Activated CD8-positive, alpha-beta memory T cell treated with anti-CD3 and anti-CD28 coated beads for 1 hour (primary cell): ENCODE measurements at places on chromosomes 1 and 21.

DNA sequence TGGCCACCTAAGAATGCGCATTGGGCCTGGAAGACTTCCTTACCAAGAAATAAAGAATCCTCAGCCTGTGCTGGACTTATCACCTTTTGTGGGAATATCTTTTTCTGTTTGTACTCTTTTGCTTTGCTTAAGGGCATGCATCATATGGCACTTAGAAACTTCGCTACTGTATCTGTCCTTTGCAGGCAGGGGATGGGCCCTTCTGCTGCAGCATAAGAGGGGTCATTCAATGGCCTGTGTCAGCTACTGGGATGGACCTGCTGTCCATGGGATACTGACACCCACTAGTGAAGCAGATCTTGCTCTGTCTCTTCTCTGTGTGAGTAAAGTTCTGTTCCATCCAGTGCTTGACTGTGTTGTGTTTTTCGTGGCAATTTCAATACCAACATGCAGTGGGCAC is 239.0 kb upstream of the JUN start:
- DNase-seq = no peak

DNA sequence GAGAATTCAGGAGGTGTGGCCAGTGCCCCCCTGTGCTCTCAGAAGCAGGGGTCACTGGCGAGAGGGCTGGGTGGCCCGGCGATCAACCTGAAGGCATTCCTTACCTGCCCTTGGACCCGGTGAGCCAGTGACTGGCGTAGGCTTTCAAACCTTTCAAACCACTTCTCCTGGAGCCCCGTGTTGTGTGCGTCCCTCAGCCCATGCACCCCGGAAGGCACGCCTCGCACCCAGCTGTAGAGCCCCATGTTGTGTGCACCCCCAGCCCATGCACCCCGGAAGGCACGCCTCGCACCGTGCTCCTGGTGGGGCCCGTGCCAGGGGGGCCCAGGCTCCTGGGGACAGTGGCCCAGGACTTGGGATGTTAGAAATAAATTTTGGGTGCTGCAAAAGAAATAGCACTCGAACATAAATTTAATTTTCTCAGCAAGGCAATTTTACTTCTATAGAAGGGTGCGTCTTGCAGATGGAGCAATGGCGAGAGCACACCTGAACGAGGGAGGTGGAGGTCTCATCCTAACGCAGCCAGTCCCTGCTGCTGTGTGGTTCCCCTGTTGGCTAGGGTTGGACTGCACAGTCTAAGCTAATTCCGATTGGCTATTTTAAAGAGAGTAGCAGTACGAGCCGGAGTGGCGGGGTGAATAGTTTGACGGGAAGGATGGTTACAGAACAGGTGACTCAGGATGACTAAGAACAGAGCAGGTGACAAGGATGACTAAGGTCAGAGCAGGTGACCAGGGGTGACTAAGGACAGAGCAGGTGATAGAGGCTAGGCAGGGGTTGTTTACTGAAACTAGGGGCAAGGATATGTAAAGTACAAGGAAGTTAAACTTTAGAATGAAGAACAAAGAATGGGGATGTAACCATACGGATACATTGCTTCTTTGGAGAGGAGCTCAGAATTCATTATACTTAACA is 47.4 kb downstream of the PRKCZ start:
- no peak for DNase-seq

DNA sequence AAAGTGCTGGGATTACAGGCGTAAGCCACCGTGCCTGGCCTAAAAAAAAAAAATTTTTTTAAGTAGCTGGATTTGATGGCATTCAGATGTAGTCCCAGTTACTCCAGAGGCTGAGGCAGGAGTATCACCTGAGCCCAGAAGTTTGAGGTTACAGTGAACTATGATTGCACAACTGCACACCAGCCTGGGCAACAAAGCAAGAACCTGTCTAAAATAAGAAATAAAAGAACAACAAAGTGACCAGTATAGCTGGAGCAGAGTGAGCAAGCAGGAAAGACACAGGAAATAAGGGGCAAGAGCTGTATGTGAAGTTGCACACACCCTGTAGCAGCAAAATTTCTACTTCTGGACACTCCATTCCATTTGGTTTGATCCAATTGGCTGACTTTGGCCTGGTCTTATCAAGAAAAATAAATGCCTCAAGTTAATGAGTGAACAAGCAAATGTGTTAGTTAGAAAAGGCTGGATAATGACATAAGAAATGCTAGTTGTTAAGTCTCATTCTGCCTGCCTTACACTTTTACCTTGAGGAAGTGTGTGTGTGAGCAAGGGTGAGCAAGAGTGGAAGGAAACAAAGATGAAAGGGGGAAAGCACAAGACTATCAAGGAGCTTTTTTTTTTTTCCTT is 7.9 kb downstream of the ATP5IF1 start:
- no peak for DNase-seq

DNA sequence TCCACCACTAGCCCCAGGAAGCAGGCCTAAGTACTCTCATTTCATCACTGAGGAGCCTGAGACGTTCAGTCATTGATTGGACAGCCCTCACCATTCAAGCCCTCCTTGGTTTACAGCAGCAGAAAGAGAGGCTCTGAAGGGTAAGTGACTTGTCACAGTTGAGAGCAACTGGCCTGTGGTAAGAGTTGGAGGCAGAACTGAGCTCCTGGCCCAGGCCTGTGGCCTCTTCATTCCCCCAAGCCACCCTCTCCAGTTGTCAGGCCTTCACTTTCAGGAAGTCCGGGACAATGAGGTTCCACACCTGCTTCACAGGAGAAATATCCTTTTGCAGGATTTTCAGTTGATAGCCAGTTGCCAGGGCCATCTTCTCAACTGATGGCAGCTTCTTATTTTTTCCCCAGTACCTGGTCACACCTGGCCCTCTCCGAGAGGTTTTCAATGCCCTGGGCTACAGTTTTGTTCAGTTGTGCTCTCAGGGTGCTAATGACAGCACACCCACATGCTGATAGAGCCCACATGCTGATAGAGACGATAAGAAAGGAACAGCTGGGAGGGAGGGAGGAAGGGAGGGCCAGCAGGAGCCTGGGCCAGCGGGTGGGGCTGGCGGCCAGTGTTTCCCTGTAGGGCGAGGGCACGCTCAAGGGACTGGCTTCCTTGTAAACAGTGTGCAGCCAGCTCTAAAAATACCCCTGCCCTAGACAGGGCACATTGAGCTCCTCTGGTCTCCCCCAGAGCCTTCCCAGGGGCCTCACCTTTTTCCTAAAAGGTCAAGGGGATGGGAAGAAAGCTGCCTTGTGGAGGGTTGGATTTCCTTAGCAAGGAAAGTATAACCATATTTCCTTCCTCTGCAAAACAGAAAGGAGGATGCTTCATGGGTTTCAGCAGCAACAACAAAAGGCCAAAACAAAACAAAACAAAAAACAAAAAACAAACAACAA is 112.7 kb upstream of the JUN start:
- no peak for DNase-seq

- no peak for DNase-seq
Observed at GRCh38 chr1:241749041-241749944, 97.2 kb downstream of the WDR64 start.

DNA sequence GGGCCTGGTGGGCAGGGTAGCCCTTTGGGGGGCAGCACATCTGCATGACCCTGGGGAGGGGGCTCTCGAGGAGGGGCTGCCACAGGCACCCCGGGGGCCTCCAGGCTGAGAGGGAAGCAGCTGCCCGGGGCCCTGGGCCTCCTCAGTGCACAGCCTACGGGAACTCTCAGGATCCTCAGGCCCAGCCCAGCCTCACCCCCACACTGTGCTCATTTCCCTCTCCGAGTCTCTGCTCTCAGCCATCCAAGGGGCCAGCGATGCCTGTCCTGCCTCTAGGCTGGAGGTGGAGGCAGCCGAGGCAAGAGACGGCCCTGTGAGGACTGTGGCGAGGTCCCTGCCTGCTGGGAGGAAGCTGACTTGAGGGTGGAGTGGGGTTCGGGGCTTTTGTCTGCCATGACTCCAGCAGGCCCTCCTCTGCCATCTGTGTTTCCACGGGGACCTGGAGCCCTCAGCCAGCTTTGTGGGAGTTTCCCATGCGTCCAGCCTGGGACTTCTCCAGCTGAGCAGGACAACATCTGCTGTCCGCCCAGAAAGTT is 7.2 kb upstream of the PLEKHG5 start:
- DNase-seq = no peak

- DNase-seq = peak; percentile 38
Observed at GRCh38 chr1:229664133-229664689, 38.2 kb downstream of the URB2 start.

- no peak for DNase-seq
Observed at GRCh38 chr1:199751962-199752687, 275.4 kb upstream of the NR5A2 start.
